ENCODE measurements at places on chromosomes 11 and 22.
A peak's percentile ranks its signal among the peaks of the same experiment; 100 is the strongest.

GRCh38 chr11:62439785-62440602, 21.2 kb downstream of the SCGB1A1 start:
- DNase-seq, result peak; percentile 83

DNA sequence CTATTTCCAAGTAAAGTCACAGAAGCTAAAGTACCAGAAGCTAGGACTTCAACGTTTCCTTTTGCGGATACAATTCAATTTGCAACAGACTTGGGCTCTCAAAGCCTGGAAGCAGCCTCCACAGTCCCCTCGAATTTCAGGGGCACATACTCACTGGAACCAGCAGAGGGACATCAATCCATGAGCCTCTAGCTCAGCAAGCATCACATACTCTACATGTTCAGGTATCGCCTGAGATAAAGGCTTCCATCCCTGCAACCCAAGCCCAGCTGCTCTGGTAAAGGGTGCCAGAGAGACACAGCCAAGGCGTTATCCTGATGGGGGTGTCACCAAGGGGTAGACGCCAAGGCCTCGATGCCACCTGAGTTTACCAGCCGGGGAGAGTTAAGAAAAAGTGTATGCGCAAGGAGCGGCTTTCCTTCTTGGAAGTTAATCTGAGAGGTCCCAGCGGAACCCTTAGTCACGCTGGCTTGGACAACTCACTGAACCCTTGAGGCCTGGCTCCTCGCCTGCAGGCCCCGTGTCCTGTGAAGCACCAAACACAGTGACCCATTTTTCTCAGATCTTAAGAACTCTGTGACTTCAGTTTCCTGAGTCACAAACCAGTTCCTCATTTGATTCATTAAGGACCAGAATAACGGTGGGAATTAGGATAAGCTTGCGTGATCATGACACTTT, 13.0 kb downstream of the LTO1 start:
- no peak for DNase-seq

- DNase-seq, result no peak
Observed at GRCh38 chr11:117908109-117908895, 20.9 kb downstream of the TMPRSS13 start.

- peak; percentile 34 for DNase-seq
Observed at GRCh38 chr11:27497284-27497866, 9.2 kb downstream of the LIN7C start.

- no peak for DNase-seq
Observed at GRCh38 chr11:20596205-20597153, 2.9 kb upstream of the SLC6A5 start.

DNA sequence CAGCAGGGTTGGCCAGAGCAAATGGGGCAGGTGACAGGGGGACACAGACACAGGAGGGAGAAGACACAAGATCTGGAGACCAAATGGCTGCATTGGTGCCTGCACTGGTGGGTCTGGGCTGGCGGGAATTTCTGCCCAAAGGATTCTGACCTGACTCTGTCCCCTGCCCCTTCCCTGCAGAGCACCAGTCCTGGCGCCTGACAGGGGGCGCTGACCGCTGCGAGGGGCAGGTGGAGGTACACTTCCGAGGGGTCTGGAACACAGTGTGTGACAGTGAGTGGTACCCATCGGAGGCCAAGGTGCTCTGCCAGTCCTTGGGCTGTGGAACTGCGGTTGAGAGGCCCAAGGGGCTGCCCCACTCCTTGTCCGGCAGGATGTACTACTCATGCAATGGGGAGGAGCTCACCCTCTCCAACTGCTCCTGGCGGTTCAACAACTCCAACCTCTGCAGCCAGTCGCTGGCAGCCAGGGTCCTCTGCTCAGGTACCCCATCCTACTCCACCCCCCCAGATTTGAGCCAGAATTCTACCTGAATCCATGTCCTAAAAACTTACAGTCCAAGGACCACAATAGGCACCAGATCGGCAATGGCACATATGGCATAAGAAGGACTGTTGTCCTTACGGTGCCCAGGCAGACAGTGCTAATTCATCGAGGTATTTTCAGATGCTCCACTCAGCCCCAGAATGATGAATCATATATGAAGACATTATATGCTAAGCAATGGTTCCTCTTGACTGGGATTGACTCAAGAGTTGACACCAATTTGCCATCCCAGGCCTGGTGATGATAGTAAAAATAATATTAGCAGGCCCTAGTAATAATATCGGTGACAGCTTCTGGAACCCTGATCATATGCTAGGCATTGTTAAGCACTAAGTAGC, 38.2 kb downstream of the CD6 start:
- DNase-seq, result no peak

GRCh38 chr11:108324587-108324986, 101.7 kb downstream of the ATM start:
- peak; percentile 45 for DNase-seq

DNA sequence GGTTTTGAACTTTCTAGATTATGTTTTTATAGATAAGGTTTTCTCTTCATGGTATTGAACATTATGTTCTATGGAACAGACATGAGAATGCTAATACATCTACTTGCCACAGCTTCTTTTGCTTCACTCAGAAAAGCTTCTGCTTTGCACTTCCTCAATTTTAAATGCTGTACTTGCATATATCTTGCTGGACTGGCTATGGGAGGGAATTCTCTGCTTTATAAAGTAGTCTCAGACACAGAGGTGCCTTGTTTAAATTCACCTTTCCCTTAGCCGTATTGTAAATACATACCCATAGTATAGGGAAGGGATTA, 173.9 kb downstream of the DDX10 start:
- no peak for DNase-seq

DNA sequence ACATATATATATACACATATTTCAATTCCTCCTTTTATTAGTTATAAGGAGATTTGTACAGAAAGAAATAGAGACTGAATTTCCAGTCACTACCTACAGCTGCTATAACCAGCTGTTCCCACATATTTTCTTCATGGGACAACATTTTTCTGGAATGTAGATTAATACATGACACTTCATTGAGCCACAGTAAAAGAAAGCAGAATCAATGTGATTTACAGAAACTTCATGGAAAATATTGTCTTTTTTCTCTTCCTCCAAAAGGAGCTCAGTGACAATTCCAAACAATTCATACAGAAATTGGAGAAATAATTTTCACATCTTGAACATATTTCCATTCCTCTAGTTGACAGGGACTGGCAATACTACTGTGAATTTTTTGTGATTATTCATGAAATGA, 249.2 kb downstream of the DLG2 start:
- no peak for DNase-seq

- DNase-seq, result no peak
Observed at GRCh38 chr22:29049655-29050263, 11.9 kb downstream of the C22orf31 start.

- no peak for DNase-seq
Observed at GRCh38 chr11:7422544-7423331, 62.6 kb upstream of the OLFML1 start.

DNA sequence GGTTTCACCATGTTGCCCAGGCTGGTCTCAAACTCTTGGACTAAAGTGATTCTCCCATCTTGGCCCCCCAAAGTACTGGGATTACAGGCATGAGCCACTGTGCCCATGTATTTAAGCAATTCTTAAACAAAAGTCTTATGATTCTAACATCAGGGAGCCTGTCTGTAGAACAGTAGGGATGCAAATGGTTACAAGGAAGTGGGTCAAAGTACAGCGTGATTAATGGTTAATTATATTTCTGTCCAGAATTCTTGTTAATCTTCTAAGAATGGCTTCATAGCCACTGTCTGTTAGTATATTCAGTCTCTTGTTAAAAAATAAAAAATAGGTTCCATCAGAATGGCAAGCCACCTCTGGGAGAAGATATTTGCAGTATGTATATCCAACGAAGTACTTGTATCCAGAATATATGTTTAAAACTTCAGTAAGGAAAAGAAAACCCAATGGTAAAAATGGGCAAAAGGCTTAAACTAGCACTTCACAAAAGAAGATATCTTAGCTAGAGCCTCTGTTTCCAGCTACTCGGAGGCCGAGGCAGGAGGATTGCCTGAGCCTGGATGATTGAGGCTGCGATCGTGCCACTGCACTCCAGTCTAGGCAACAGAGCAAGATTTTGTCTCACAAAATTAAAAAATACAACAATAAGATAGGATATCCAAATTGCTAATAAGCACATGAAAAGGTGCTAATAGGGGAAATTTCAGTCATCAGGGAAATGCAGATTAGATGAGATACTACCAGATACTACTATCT, 22.9 kb downstream of the ATG13 start:
- no peak for DNase-seq

DNA sequence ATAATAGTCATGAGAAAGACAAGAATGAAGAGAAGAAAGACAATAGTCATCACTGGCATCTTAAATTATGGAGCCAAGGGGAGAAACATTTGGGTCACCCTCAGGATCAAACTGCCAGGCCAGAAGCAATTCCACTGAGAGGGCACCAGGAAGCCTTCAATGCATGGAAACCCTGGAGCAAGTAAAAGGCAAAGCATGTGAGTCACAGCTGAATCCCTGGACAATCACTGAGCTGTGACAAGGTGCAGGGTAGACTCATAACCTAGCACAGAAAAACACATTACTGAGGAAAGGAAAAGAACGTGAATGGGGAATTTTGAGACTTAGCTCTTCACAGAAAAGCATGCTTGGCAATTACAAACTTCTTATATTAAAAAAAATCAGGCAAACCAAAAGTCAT, 1.6 kb downstream of the KCNJ1 start:
- no peak for DNase-seq

GRCh38 chr22:38737302-38738060, 18.3 kb downstream of the SUN2 start:
- peak; percentile 36 for DNase-seq

- no peak for DNase-seq
Observed at GRCh38 chr11:116611998-116612620, 160.7 kb downstream of the BUD13 start.

- DNase-seq, result no peak
Observed at GRCh38 chr11:11260903-11261302, 92.1 kb downstream of the CSNK2A3 start.

GRCh38 chr11:108959874-108960273, 295.0 kb downstream of the DDX10 start:
- DNase-seq, result no peak

GRCh38 chr11:22479971-22480720, 142.0 kb downstream of the SLC17A6 start:
- DNase-seq, result peak; percentile 39

DNA sequence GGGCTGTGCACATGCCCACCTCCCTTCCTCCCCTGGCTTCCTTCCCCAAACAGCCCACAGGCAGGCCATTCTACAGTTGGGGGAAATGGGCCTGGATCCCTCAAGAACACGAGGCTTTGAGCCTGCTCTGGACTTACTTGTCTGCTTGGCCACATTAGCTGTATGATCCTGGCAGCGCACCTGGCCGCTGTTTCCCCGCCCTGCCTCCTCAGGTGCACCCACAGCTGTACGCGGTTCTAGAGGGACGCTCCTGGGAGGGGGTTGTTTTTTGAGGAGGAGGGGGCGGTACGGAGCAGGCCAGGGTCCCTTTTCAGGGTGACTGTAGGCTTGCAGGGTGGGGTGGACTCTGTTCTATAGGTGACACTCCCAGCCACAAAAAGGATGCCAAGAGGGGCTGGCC, 11.5 kb upstream of the SUN2 start:
- DNase-seq, result no peak

DNA sequence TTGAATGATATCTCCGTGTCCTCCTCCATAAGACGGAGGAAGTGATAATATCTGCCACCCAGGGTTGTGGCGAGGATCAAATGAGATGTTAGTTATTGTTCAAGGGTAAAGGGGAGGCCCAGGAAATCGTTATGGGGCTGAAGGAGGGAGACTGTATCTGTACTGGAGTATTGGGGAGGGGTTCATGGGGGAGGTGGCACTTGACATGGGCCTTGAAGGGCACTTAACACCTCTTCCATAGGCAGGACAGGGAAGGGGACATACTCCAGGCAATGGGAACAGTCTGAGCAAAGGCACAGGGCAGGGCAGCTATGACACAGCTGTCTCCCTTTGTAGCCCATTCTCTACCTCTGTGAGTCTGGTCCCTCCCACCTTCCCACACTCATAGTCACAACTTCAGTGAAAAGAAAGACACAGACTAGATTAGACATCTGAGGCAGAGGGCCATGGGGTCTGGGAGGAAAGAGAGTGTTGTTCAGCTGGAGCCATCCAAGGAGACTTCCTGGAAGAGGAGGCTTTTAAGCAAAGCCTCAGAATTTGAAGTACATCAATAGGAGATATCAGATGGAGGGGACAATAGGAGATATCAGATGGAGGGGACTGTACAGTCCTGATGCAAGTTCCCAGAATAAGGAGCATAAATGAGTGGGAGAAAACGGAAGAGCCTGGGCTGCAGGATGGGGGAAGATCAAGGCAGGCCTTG, 15.8 kb upstream of the DGKZ start:
- no peak for DNase-seq

DNA sequence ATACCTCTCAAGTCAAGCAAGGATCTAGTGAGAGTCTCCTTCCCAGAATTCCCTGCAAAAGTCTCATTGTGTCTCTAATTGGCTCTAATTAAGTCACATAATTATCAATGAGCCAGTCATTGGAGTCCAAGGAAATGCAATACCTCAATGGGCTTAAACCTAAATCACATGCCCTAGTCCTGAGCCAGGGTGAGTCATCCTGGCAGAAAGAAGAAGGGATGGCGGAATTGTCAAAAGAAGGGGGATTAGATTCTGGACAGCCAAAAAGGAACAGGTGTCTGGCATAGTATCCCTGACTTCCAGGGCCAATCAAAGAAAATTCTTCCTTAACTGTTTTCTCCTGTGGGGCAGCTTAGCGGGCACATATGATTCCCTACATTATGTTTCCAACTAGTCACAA, 25.1 kb upstream of the LDLRAD3 start:
- DNase-seq, result no peak

GRCh38 chr22:37211075-37211865, 1.0 kb downstream of the SSTR3 start:
- DNase-seq, result no peak

- peak; percentile 83 for DNase-seq
Observed at GRCh38 chr11:73661035-73661628, 14.8 kb downstream of the PLEKHB1 start.

GRCh38 chr11:107780136-107780535, 68.3 kb upstream of the SLN start:
- no peak for DNase-seq

DNA sequence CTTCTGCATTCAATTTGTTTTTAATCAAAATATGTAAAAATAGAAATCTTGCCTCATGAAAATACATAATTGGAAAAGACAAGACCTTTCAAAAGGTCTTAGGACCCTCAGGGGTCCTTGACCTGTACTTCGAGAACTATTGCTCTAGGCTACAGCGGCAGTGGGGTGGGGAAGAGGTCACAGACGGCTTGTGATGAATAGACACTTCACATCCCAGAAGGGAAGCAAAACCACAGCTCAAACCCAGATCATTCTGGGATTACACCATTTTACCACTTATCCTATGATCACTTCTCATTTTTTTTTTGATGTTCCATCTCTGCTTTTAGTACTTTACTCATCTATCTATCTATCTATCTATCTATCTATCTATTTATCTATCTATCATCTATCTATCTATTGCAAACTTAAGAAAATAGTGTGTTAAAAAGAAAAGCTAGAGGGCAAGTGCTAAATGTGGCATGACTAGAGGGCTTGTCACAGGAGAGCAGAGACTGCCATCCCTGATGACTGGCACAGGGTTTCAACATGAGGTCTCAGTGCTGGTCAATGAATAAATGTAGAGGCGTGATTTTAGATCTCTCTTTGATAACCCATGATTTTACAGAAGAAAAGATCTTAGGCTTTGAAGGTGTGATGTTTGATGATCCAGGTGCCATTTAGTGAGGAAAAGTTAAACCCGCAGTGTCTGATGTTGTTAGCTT, 37.1 kb downstream of the RNF141 start:
- DNase-seq, result no peak

All from fibroblast of skin of right quadriceps (primary cell).